ENCODE measurements at places on chromosomes 3 and 15. TPM values are rescaled to one million over a fixed set of nuclear protein-coding genes. Genes with fewer than 3 reads are reported as not detected.

- DNase-seq: no peak
Measured at GRCh38 chr3:197311591-197311990, 13.2 kb upstream of the DLG1 start.

DNA sequence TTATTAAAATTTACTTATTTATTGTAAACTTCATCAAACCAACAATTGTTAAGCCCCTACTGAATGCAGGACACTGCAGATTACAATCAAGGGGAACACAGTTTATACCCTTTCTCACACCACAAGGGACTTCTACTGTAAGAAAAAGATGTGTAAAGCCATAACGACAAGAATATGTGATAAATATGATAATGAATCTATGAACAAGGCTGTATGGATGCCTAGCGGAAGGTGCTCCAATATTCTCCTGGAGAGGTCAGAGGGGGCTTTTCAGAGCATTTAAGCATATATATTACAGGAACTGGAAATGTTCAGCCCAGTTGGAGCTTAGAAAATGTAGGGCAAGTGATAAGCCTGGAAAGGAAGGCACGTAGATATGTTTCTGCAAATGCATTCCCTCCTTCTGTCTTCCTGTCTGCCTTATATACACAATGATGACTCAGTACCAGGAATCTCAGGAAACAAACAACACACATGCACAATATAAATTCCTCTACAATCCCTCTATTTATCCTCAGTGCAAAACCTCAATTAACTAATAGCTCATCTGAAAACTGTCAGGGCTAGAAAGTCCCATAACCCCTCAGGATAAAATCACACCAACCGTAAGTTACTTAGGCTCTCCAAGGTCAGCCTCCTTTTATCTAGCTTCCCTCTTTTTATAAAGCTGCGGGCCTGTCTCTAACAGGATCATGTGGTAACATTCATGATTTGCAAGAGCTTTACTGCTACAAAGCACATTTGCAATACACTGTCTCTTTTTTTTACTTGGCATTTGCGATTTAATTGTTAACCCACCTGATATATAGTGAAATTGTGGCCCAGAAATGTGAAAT is 393.1 kb downstream of the LPP start:
- no peak for DNase-seq

TUSC7 gene
- not detected for total RNA-seq

RHOV gene
- total RNA-seq: 2.7 TPM

ZDHHC3 gene
- 67.4 TPM for total RNA-seq

IL20RB gene
- total RNA-seq: 2.6 TPM

ARPIN gene
- total RNA-seq: 3.1 TPM

GRCh38 chr3:156910022-156910421 is 83.9 kb downstream of the LEKR1 start:
- no peak for DNase-seq

- DNase-seq: no peak
Measured at GRCh38 chr3:136664771-136665170, 87.4 kb downstream of the STAG1 start.

DNA sequence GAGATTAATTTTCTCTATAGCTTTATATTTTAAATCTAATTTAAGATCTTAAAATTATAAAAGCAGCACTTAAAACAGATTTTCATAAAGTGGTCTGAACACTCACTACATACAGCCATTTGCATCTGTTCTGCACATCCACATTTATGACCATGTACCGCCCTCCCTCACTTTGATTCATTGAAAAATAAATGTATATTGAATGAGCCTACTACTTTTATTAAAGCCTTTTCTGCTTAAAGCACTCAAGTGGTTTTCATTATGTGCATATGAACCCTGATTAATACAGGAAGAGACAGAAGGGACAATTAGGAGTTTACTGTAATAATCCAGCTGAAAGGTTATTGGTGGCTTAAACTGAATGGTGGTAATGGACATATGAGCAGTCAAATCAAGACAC is 129.4 kb downstream of the DLG1 start:
- no peak for DNase-seq

DNA sequence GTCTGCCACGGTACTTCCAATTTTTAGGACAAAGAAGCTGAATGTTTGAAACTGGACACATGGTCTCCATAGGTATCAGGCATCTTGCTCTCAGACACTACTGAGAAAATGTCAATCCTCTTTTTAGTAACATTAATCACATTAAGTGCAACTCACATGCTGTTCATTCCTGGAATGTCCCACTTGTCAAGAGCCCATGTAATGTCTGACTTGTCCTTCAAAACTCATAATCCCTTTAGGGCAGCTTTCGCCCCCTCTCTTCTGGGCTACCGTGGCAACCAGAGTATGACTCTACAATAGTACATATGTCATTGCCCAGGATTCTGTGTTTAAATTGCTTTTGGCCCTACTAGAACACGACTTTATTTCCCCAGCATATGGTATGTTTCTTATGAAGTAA is 12.3 kb downstream of the NUDT16 start:
- no peak for DNase-seq

GRCh38 chr15:49982584-49982983 is 136.4 kb downstream of the ATP8B4 start:
- no peak for DNase-seq

- no peak for DNase-seq
Measured at GRCh38 chr3:194689493-194689944, 3.8 kb downstream of the FAM43A start.

- DNase-seq: no peak
Measured at GRCh38 chr15:31277335-31278060, 49.1 kb upstream of the KLF13 start.

SLC12A1 gene
- total RNA-seq: 1.0 TPM

A4GNT gene
- total RNA-seq: not detected

DNA sequence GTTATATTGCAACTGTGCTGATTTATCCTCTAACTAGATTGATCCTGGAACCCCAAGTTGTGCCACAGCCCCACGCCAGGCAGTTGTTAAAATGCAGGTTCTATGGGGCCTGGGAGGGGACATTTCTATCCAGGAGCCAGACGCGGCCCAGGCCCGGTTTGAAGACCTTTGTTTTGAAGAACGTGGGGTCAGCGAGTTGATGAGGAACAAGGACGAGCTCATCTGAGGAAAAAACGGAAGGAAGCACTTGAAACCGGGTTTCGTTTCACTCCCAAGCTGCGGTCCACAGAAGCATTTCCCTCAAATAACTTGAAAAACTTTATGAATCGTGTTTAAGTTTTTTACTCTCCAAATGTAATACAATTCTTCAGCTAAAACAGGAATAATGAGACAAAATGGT is 76.4 kb downstream of the CHSY1 start:
- DNase-seq: no peak

- no peak for DNase-seq
Measured at GRCh38 chr3:15347063-15347736, 14.8 kb upstream of the SH3BP5 start.

GRCh38 chr15:75620058-75620820 is 5.3 kb downstream of the SNUPN start:
- no peak for DNase-seq

DNA sequence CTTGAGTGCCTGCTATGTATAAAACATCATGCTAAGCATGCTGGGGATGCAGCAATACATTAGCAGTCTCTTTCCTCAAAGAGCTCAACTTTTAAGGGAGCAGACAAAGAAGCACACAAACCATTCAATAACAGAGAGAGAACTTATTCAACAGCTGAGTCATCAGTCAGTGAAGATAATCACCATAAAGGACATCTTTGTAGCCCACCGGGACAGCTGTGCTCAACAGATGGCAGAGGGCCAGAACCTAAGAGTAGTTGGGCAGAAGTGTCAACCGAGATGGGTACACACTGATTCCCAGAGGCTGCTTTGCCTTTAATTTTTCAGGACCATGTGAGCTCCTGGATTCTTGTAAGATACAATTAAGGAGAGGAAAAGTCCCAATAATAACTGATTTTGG is 4.2 kb upstream of the RAB8B start:
- DNase-seq: no peak

WDR49 gene
- 3.2 TPM for total RNA-seq

- no peak for DNase-seq
Measured at GRCh38 chr3:164479978-164480377, 598.3 kb downstream of the SI start.

- DNase-seq: no peak
Measured at GRCh38 chr3:86986671-86987420, 4.1 kb downstream of the VGLL3 start.

CTXN2 gene
- not detected for total RNA-seq

- no peak for DNase-seq
Measured at GRCh38 chr15:75309711-75310110, 26.2 kb upstream of the COMMD4 start.

DNA sequence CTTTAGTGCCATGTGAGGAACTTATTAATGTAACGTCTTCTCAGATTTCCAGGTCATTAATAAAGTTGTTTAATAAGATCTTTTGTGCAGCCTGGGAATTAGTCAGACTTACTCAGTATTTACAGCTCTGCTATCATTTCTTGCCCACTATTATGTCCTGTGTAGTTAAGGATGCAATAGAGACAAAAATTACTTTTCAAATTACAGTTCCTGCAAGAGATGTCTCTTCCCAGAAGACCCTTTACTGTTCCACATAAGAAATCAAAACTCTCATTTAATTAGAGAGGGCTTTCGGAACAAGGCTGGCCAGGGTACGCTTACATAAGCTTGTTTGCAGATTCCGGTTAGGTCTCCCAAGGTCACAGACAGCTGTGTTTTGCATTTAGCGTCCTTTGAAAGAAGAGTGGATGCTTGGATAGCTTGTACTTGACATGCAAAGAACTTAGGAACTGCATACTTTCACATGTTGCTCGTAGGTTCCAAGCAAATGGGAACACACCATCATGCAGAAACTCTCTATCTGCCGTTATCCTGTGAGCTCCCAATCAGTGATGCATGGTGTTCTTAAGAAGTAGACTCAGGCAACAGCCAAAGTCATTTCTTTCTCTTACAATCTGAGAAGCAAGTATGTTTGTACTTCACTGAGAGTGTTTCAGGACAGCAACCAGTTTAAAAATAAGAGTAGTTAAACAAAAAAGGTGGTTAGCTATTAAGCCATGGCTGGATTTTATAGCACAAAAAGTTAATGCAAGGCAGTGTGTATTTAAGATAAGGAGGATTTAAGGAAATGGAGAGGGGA is 37.4 kb downstream of the FILIP1L start:
- no peak for DNase-seq

OXTR gene
- total RNA-seq: 2.2 TPM

- DNase-seq: no peak
Measured at GRCh38 chr15:98143116-98143515, 182.6 kb downstream of the ARRDC4 start.

GRCh38 chr3:32837366-32837765 is 19.6 kb downstream of the TRIM71 start:
- DNase-seq: no peak

- no peak for DNase-seq
Measured at GRCh38 chr15:72782274-72783003, 1.1 kb downstream of the ADPGK start.

CLDN18 gene
- total RNA-seq: not detected

DNA sequence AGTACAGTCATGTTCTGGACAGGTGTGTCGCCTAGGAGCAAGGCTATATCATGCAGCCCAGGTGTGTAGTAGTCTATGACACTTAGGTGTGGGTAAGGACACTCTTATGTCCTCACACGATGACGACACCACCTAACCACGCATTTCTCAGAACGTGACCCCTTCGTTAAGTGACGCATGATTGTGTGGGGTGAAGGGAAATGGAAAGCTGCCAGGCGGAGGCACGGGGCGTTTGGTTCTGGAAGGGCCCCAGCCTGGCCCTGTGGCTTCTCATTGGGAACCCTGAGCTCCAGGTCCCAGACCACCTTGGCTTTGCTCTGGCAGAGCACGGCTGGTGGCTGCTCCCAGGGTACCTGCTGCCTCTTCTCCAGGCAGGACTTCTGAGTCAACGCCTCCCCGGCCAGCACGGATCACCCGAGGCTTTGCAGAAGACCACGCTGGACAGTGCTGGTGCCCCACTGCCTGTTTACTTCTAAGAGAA is 39.3 kb downstream of the FBLN2 start:
- DNase-seq: no peak

VIPR1 gene
- 11.3 TPM for total RNA-seq

HRH1 gene
- not detected for total RNA-seq

ADIPOQ gene
- not detected for total RNA-seq

DNA sequence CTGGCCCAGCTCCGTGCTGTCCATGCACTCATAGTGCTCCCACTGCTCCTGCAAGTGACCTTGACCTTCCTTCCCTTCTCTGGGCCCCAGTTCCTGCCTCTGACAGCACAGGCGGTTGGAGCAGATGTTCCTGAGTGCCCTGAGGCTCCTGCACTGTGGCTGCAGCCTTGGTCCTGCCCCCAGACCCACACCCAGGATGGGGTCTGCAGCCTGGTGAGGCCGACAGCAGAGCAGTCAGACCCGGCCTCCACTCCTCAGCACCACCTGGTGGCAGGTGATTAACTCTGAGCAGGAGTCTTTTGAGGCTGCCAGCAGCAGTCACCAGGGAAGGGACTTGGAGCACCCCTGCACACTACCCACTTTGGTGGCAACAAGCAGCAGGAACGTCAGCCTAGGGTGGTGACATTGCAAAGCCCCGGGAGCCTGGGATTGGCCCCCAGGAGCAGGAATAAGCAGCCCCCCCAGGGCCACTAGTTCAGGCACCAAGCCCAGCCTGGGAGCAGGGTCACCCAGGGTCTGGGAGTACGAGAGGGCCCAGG is 64.6 kb downstream of the CYP11A1 start:
- DNase-seq: peak; percentile 87

GRCh38 chr3:52403955-52404354 is 40.9 kb downstream of the SEMA3G start:
- no peak for DNase-seq

RLBP1 gene
- total RNA-seq: not detected

FSTL1 gene
- 516 TPM for total RNA-seq

DNA sequence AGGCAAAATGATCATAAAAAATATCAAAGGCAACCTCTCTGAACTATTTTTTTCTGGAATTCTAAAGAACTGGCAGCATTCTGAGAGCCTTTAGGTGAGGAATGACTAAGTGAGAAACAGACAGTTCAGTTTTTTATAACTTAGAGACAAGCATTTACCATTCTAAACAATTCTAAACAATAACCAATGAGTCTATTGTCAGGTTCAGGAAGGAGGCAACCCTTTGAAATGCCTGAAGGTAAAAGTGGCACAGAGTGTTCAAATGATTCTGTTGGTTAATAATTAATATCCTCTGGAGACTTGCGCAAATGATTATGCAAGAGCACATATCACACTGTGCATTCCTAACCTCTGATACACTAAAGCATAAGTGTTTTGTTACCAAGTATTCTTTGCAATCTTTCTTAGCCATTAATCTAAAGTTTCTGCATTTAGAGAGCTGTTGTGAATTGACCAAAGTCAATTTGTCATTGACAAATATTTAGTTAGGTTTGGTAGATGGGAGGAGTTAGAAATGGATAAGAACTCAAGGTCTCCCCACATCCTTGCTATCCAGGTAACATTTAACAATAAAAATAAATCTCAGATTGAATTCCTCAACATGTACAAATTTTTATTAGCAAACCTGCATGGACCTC is 9.2 kb upstream of the TGFBR2 start:
- no peak for DNase-seq

ADAMTS7 gene
- total RNA-seq: 43.1 TPM

DNA sequence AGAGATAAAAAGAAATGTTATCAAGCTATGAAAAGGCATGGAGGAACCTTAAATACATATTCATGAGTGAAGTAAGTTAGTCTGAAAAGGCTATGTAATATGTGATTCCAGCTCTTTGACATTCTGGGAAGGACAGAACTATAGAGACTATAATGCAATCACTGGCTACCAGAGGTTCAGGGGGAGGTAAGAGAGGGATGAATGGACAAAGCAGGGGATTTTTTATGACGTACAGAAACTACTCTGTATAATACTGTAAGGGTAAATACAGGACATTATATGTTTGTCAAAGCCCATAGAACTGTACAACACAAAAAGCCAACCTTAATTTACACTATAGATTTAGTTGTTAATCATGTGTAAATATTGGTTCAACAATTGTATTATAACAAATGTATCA is 46.1 kb downstream of the MCTP2 start:
- DNase-seq: no peak

Data from H1 (cell line).